Panc1 (cell line): ENCODE measurements at places on chromosomes 6 and 20. TPM values are rescaled to one million over a fixed set of nuclear protein-coding genes. Genes with fewer than 3 reads are reported as not detected.

- H3K27me3 ChIP-seq = no peaks in the 10 kb centered on the region; the same call in 1 of the 2 replicates
- H3K4me1 ChIP-seq = no peaks in the 10 kb centered on the region
- no peak overlapping the region for H3K27ac ChIP-seq
Measured at GRCh38 chr6:138383776-138384175, 6.1 kb downstream of the SMIM28 start.

DNA sequence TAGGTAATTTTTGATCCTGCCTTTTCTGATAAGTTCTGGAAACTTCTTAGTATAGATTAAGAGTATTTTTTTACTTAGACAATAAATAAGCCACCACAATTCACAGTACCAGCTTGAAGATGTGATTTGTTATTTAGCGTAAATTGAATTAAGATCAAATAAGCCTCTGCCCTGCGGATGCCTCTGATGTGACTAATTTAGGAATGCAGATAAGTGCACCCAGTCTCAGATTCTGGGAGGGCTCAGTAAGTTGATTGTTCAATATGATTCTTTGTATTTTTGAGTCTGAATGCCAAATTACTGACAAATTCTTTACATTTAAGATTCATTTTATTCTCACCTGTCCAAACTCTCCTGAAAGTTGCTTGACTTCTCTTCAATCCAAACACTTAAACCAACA lies 147.5 kb downstream of the THBS2 start:
- H3K27me3 ChIP-seq = no peaks in the 10 kb centered on the region
- no peak overlapping the region for H3K27ac ChIP-seq
- no peaks in the 10 kb centered on the region for H3K4me1 ChIP-seq
- no peaks in the 10 kb centered on the region for H3K36me3 ChIP-seq
- no peak overlapping the region for H3K4me3 ChIP-seq

- no peaks in the 10 kb centered on the region for H3K27me3 ChIP-seq
- H3K4me3 ChIP-seq = no peak overlapping the region
- H3K36me3 ChIP-seq = no peaks in the 10 kb centered on the region
Measured at GRCh38 chr6:90124874-90125510, 171.7 kb downstream of the BACH2 start.

DNA sequence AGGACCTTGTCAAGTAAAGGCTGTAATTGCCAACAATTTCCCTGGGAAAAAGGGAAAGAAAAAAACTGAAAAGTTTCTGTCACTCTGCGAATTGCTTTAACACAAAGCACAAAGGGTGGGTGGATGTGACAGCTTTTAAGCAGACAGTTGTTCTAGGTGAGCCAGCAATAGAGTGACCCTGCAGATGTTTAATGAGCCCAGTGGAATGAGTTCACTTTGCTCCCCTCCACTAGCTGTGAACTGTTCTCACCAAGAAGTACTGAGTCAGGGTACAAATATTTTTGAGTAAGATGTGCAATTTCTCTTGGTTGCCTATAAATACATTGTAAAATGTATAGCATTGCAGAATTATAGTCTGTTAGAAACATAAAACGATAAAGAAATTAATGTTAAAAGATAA lies 26.2 kb upstream of the LRRC1 start:
- H3K27ac ChIP-seq = no peak overlapping the region
- no peaks in the 10 kb centered on the region for H3K4me1 ChIP-seq
- H3K4me3 ChIP-seq = no peak overlapping the region
- no peaks in the 10 kb centered on the region for H3K36me3 ChIP-seq
- no peaks in the 10 kb centered on the region for H3K27me3 ChIP-seq

DNA sequence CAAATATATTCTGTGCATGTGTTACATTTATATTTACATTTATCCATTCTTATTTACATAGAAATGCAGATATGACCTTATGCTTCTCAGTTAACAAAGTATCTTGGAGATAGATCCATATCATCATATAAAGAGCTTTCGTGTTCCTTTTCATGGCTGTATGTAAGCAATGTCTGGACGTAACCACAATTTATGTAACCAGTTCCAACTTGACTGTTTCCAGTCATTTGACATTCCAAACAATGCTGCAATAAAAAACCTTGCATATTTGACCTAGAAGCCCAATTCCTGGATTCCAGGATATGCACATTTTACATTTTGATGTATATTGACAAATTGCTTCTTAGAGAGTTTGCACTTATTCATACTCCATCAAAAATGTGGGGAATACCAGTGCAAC lies 113.7 kb upstream of the F13A1 start:
- no peaks in the 10 kb centered on the region for H3K36me3 ChIP-seq
- H3K4me3 ChIP-seq = no peak overlapping the region
- no peak overlapping the region for H3K27ac ChIP-seq
- no peaks in the 10 kb centered on the region for H3K27me3 ChIP-seq
- H3K4me1 ChIP-seq = no peaks in the 10 kb centered on the region

- no peak overlapping the region for H3K4me3 ChIP-seq
- H3K36me3 ChIP-seq = no peaks in the 10 kb centered on the region
- H3K4me1 ChIP-seq = peaks cover 10% of the 10 kb centered on the region
Measured at GRCh38 chr6:4352731-4353130, 217.4 kb upstream of the ECI2 start.

GRCh38 chr20:48714764-48715163 lies 113.0 kb downstream of the PREX1 start:
- no peak overlapping the region for H3K27ac ChIP-seq
- no peak for DNase-seq
- H3K36me3 ChIP-seq = no peaks in the 10 kb centered on the region
- no peak overlapping the region for H3K4me3 ChIP-seq
- H3K27me3 ChIP-seq = no peaks in the 10 kb centered on the region
- H3K4me1 ChIP-seq = no peaks in the 10 kb centered on the region

DNA sequence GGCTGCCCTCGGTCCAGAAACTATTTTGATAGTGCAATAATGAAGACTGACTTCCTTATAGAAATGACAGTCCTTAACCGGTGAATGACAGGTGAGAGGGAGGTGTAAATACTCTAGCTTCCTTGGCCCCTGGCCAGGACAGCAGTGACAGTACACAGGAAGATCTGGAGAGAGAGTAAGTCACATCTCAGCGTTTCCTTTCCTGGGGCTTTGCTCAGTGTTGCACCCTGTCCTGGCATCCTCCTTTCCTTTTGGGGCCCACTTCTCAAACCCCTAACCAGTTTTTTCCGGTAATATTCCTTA lies 336.9 kb downstream of the CD83 start:
- H3K27ac ChIP-seq = no peak overlapping the region
- no peaks in the 10 kb centered on the region for H3K36me3 ChIP-seq
- DNase-seq = no peak
- no peaks in the 10 kb centered on the region for H3K4me1 ChIP-seq

DNA sequence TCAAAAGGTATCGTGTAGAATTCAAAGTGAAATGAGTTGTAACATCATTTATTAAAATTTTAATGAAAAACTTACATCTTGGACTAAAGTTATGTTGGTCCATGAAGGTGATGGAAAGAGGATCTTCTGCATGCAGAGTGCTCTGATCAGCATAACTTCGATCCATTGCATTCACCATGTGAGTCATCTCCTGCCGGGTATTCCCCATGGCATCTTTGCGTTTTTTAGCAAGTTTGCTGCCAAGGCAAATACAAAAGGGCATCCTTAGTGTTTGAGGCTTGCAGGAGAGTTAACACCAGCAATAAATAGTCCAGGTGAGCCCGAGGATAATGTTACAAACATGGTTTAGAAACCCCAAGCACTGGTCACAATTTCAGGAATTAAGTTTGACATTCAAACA lies 104.2 kb upstream of the THEMIS start:
- no peak for DNase-seq
- no peaks in the 10 kb centered on the region for H3K4me1 ChIP-seq
- no peak overlapping the region for H3K4me3 ChIP-seq
- no peaks in the 10 kb centered on the region; the same call in 1 of the 2 replicates for H3K36me3 ChIP-seq

GRCh38 chr6:105573138-105573537 lies 170.3 kb upstream of the PREP start:
- no peak overlapping the region for H3K4me3 ChIP-seq
- no peaks in the 10 kb centered on the region for H3K36me3 ChIP-seq
- H3K4me1 ChIP-seq = no peaks in the 10 kb centered on the region
- DNase-seq = no peak
- no peak overlapping the region; the same call in 1 of the 2 replicates for H3K27ac ChIP-seq
- H3K27me3 ChIP-seq = no peaks in the 10 kb centered on the region

DNA sequence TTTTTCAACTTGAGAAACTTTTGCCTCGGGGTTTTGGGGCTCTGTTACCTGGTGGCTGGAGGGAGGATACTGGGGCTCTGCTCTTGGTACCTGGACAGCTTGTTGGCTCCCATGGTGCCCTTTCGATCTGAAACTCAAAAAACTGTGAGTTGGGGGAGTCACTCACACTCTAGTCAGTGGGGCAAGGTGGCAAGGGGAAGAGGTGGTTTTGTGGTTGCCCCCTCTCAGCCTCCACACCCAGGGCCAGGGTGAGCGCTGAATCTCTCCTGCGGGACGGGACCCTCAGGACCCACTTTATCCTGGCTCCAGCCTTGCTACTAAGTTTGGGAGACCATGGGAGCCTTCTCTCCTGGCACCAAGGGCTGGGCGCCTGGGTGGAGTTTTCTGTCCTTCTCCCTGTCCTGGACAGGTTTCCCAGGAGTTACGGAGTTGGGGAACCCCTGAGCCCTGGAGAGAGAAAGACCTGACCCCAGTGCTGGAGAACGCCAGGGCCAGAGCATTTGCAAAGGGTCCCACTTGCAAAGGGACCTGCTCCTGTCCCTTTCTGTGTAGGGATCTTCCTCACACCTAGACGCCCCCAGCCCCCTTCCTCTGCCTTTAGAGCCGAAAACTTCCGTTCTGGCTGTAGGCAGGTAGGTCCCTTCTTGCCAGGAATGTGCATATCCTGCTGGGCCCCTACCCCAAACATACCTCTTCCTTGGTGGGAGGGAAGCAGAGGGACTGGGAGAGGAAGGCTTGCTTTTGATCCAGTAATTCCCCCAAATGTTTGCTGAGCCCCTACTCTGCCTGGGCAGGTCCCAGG lies 2.9 kb downstream of the FOXP4 start:
- no peaks in the 10 kb centered on the region for H3K27me3 ChIP-seq
- H3K4me1 ChIP-seq = no peaks in the 10 kb centered on the region
- H3K36me3 ChIP-seq = no peaks in the 10 kb centered on the region; the same call in 1 of the 2 replicates
- DNase-seq = no peak

DNA sequence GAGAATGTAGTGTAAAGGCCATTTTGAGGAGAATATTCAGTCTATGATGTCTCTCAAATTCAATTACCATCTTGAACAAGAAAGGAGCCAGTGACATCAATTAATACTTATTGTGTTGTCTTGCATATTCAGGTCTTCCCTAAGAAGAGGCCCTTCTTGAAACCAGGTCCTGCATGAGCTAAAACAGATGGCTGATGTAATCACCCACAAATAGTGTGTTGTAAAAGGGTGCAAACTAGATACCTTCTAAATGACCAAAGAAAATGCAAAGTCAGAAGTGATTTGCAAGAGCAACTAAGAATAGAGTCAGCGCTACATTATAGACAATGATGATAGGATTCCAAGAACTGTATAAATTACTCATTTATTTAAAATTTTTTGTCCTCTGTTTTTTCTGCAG lies 97.0 kb downstream of the BTBD3 start:
- H3K36me3 ChIP-seq = no peaks in the 10 kb centered on the region
- no peak overlapping the region for H3K4me3 ChIP-seq
- no peak overlapping the region for H3K27ac ChIP-seq
- no peaks in the 10 kb centered on the region for H3K4me1 ChIP-seq
- DNase-seq = no peak

- H3K27ac ChIP-seq = no peak overlapping the region
- H3K4me1 ChIP-seq = no peaks in the 10 kb centered on the region
- no peak for DNase-seq
- peaks cover 8% of the 10 kb centered on the region for H3K27me3 ChIP-seq
Measured at GRCh38 chr6:166760288-166760687, 133.2 kb upstream of the RPS6KA2 start.

The FAM83C gene
- total RNA-seq = not detected

The RPS6KA2 gene
- 4.1 TPM for total RNA-seq

The MTG2 gene
- 56.8 TPM for total RNA-seq

The RAB44 gene
- not detected for total RNA-seq

The SYCP2 gene
- 39.7 TPM for total RNA-seq

The RSPH4A gene
- 0.44 TPM for total RNA-seq
